ENCODE measurements at places on chromosomes 2 and 18.

- no peak for DNase-seq
Measured at GRCh38 chr2:207876842-207877535, 107.3 kb upstream of the FZD5 start.

DNA sequence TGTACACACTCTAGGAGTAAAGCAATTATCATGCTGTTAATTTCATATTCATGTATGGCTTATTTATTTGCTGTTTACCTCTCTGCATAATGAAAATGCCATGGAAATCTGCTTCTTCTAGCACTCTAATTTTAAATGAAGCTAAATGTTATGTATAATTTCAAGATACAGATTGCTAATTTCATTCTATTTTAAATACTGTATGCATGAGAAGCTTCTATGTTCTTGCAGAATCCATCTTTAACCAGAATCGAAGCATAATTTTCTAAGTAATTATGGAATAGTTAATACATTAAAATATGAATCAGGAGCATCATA is 127.2 kb downstream of the UBE2E3 start:
- DNase-seq, result no peak

GRCh38 chr18:48441405-48441881 is 32.3 kb upstream of the ZBTB7C start:
- DNase-seq, result no peak

- DNase-seq, result no peak
Measured at GRCh38 chr2:94861308-94862152, 9.7 kb upstream of the TEKT4 start.

DNA sequence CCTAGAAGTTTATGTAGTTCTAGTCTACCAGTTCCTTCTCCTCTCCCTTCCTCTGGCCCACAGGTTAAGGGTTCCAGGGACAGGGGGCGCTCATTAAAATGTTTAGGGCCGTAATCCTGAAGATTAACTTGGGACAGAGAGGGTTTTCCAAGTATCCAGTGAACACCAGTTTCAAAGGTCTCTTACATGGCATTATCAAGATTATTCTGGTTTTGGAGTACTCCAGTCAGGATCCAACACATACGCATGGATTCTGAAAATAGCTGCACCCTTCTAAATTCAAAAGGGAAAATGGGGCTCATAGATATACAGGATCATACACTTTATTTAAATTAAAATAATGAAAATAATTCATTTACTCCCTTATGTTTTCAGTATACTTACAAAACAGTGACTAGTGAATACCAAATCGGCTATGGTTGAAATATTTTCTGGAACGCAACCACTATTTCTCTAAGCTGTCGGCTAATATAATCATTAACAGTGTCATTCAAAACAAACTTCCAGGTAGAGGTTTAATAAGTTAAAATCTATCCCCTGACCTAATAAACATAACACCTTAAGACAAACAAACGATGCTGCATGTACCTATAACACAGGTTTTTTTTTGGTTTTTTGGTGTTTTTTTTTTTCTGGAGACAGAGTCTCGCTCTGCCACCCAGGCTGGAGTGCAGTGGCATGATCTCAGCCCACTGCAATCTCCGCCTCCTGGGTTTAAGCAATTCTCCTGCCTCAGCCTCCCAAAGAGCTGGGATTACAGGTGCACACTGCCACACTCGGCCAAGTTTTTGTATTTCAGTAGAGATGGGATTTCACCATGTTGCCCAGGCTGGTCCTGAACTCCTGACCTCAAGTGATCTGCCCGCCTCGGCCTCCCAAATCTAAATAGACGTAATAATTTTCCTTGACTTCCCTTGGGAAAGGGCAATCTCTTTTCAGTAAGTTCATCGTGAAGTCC is 44.7 kb downstream of the MGAT4A start:
- DNase-seq, result no peak

DNA sequence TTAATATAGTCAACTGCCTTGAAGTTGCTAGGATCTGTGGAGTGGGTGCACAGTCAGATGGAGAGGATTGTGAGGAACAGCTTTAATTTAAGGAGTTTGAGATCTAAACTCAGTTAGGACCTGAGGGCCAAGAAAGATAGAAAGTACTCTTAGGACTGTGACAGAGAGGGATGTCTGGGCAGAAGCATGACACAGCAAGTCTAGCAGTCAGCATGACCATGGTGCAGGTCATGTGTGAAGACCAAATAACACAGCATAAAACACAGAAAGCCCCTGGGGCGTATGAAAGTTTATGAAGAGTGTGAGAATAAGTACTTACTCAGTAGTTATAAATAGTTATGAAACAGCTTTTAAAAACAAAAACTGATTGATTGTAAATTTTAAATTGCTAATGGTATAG is 107.2 kb downstream of the GALNT1 start:
- DNase-seq, result no peak

DNA sequence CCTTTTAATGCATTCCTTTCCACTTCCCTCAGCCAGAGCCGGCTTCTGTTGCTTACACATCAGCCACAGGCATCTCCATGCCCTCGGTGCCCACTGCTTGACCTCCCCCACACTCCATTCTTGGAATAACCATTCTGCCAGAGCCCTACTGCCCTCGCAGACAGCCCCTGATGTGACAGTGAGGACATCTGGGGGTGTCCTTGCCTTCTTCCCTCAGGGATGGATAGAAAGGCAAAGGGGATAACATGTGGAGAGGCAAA is 6.4 kb upstream of the NPPC start:
- DNase-seq, result no peak

DNA sequence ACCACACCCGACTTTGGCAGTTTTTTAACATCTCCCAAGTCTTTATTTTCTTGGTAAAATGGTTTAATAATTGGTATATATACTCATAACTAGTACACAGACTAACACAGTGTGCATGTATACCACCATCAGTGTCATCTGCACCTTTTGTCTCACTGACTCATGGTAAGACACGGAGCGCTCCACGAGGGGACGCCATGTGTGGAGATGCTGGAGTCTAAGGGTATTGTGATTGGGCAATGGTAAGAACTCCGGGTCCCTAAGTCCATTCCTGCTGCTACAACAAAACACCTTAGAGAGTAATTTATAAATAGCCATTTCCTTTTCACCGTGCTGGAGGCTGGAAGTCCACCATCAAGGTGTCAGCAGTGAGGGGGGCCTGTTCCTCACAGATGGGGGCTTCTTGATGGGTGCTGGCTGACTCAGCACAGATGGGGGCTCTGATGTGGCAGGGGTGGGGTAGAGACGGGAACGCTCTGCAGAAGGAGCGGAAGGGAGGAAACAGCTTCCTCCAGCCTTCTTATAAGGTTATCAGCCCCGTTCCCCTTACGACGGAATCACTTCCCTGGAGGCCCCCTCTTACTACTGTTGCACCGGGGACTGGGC is 42.0 kb upstream of the EDAR start:
- DNase-seq, result no peak

DNA sequence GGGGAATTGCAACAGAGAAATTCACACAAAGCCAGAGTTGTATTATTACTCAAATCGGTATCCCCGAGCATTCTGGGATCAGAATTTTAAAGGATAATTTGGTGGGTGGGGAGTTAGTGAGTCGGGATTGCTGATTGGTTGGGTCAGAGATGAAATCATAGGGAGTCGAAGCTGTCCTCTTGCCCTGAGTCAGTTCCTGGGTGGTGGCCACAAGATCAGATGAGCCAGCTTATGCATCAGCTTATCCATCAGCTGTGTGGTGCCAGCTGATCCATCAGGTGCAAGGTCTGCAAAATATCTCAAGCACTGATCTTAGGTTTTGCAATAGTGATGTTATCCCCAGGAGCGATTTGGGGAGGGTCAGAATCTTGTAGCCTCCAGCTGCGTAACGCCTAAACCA is 34.3 kb upstream of the ITM2C start:
- no peak for DNase-seq

- no peak for DNase-seq
Measured at GRCh38 chr2:221924576-221924975, 352.5 kb upstream of the EPHA4 start.

DNA sequence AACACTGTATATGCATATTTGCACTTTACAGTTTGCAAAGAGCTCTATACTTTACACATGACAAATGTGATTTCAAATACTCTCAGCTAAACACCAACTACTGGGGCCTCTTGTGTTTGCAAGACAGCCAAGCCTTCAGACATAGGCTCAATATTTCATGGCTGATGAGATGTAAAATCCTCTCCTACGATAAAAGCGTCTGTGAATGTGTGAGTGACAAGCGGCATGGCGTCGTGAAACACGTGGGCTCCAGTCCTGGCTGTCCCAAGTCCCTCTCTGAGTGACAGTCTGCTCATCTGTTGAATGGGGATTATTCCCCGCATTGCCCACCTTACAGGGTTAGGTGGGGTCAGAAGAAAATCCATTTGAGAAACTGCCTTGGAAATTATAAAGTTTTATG is 489.8 kb downstream of the RNF144A start:
- DNase-seq, result no peak

GRCh38 chr18:43396266-43396665 is 119.0 kb upstream of the SYT4 start:
- no peak for DNase-seq

- no peak for DNase-seq
Measured at GRCh38 chr2:203404996-203405395, 76.8 kb downstream of the ABI2 start.

- DNase-seq, result no peak
Measured at GRCh38 chr2:98277162-98277859, 68.9 kb upstream of the CNGA3 start.

DNA sequence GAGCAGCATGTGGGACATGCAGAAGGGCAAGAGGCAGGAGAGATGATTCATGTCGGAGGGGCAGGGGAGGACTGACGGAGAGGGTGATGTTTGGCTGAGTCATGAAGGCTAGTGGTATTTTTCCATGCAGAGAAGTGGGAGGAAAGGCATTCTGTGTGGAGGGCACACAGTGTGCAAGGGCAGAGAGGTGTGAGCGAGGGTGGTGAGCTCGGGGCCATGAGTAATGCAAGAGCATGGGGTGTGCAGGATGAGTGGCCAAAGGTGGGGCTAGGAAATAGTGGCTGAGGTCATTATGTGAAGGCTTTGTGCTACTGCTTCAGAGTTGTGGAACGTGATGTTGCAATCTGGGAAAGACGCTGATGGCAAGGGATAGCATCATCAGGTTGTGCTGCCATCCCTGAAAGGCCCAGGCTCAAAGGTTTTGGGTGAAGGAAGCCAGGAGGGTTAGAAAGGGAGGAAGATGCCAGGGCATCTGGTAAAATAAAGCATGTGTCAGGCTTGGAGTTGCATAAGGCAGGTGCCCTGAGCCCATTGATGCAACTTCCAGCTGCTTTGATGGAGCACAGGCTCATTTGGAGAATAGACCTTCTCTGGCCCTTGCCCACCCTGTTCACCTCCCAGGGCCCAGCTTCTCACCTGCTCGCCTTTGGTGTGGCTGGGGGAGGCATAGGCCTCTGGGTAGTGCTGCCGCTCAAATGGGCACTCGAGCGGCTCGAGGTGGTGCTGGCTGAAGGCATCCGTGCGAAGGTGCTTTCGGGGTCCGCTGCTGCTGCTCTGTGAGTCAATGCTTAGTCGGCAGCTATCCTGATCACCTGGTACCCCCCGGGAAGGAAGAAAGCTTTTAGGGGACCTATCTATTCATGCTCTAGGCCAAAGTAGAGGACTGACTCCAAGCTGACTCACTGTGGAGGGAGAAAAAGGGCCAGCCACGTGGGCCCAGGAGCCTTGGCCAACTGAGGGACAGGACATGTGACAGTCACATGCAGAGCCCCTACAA is 37.5 kb downstream of the PAX8 start:
- DNase-seq, result no peak

- DNase-seq, result no peak
Measured at GRCh38 chr2:38652431-38653273, 13.3 kb upstream of the GALM start.

DNA sequence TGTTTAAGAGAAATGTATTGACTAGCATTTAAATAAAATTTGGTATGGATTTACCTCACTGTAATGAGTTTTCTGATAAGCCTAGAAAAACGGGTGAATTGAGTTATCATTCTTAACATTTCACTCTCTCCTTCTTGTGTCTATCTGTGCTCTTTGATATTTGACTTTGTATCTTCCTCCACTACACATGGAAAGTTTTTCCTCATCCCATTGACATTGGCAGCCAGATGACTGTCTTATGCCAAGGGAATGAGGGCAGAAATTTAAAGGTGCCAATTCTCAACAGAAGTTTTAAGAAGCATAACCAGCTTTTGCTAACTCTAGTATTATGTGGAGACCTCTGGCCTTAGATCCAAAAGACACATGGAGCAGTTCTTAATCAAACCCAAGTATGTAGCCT is 376.6 kb downstream of the DSEL start:
- no peak for DNase-seq

- DNase-seq, result no peak
Measured at GRCh38 chr2:218970894-218971293, 11.4 kb downstream of the CDK5R2 start.

DNA sequence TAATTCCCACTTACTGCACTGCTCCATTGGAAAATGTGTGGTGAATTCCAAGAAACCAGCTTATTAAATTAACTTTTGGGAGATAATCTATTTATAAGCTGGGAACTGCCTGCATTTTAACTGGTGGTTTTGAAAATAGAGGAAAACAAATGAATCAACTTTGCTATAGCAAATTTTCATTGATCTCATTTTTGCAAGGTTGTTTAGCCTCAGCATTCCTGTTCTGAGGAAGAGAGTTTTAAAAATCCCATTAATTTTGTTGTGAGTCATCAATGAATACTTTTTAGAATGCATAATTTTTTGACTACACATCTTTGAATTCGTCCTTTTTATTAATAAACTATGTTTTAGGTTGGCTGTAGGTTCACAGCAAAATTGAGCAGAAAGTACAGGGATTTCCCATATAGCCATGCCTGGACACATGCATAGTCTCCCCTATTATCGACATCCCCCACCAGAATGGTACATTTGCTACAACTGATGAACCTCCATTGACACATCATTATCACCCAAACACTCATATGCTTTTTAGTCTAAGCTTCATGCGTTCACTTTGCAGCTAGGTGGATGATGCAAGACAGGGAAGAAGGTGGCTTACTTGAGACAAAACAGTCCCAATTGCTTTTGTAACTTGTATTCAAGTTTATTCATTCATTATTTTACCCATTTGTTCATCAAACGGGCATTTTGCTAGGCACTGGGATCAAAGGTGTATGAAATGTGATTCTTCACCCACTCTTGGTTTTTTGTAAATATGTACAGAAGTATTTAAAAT is 106.9 kb downstream of the ZNF521 start:
- no peak for DNase-seq

DNA sequence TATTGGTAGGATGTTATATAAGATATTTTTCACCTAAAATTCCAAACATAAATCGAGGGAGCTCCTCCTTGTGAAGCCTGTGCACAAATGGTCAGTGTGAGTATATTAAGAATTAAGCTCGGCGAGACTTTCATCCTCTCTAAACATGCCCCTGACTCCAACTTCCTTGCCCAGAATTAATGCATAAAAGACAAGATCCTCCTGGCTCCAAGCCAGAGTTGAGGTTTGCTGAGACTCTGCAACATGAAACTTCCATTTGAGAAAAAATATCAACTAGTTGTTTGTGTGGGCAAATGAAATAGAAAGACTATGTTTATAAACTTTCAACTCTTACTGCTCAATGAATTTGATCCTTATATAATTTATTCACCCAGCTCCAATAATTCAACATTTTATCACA is 68.1 kb downstream of the CCDC178 start:
- no peak for DNase-seq

- no peak for DNase-seq
Measured at GRCh38 chr2:66543257-66543767, 108.4 kb downstream of the MEIS1 start.
